ENCODE measurements at places on chromosomes 6 and 20.

DNA sequence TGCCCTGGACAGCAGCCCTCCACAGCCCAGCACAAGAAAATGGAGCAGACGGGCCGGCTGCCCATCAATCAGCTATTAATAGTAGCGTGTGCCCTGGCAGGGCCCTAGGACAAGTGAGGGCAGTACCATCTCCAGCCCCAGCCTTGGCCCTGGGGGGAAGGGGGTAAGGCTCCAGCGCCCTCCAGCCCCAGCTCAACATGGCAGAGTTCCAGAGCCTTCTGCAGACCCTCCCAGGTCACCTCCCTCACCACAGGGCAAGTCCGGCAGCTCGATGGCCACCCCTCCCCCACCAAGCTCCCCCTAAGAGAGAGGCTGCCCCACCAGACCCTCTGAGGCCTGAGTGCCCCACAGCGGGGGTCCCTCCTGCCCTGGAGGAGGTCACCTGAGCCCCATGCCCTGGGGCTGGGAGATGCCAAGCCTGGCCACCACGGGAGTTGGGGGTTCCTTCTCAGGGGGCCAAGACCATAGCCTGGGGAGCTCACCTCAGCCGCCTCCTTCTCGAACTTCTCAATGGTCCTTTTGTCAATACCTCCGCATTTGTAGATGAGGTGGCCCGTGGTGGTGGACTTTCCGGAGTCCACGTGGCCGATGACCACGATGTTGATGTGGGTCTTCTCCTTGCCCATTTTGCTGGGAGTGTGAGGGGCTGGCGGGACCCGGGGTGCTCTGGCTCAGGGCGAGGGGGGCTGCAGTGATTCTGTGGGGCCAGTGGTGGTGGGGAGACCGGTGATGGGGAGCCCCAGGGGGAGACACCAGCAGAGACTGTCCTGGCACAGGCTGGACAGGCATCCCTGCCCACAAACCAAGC, 1.5 kb downstream of the EEF1A2 start:
- DNase-seq: no peak

GRCh38 chr6:109739686-109740085, 48.6 kb downstream of the FIG4 start:
- DNase-seq: no peak

DNA sequence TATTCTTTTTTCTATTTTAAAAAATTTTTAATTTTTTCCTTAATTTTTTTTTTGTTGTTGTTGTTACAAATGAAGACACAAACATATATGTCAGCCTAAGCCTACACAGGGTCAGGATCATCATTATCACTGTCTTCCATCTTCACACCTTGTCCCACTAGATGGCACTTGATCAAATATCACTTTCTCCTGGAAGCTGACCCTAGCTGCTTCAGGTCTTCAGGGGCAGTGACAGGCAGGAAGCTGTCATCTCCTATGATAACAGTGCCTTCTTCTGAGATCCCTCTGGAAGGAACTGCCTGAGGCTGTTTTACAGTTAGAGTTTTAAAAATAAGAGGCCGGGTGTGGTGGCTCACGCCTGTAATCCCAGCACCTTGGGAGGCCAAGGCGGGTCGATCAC, 70.2 kb upstream of the EEF1E1 start:
- DNase-seq: no peak

DNA sequence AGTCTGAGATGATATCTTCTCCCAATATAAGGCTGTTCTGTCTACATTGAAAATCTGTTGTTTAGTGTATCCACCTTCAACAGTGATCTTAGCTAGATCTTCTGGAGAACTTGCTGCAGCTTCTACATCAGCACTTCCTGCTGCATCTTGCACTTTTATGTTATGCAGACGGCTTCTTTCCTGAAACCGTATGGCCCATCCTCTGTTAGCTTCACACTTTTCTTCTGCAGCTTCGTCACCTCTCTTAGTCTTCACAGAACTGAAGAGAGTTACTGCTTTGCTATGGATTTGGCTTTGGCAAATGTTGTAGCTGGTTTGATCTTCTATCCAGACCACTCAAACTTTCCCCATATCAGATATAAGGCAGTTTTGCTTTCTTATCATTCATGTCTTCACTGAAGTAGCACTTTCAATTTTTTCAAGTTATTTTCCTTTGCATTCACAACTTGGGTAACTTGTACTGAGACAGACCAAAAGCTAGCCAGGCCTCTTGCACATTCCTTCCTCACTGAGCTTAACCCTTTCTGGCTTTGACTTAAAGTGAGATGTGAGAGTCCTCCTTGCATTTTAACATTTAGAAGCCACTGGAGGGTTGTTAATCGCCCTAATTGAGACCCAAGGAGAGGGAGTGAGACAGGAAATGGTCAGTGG, 110.1 kb downstream of the PREP start:
- no peak for DNase-seq

- no peak for DNase-seq
These were observed 240.7 kb downstream of the BMP7 start for GRCh38 chr20:57025666-57026224.

Measured in AG09309 (cell line).